ENCODE measurements at places on chromosomes 13 and 19.

GRCh38 chr19:47754206-47755064, 9.1 kb downstream of the NOP53 start:
- DNase-seq: no peak

DNA sequence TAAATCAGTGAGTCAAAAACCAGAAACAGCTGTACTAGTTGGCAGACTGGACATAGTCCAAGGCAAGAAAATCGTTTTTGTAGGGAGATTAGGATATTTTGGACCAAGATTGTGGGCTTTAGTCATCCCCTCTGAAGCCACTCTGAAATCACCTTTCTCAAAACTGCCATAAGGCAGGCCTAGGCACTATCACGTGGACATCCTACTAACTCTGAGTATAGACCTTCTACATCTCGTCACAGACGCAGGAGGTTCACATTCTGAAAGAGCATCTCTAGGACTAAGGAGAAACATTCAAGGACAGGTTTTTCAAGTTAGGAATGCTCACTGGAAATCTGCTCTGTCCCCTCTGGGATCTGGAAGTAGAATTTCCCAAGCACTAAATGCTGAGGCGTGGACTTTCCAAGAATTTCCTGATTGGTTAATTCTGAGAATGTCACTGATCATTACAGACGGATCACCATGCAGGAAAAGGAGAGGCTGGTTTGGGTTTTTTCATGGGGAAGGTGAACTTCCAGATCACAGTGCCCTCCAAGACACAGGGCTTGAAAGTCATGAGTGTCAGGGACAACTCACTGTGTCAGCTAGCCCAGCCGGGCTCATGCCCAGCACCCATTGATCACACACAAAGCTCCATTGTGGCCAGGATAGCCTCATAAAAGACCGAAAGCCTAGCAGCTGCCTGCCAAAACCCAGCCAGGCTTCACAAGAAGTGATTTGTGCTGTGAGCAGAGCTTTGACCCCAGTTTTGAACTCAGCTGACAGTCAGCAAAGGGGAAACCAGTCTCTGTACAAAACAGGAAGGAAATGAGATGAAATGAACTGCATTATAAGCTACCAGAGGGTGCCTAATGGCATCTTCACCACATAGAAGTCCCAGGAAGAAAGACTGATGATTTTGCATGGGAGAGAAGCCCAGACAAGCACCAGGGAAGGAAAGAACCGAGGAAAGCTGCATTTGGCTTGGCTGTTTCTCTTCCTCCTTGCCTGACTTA, 2.7 kb upstream of the RUBCNL start:
- no peak for DNase-seq

DNA sequence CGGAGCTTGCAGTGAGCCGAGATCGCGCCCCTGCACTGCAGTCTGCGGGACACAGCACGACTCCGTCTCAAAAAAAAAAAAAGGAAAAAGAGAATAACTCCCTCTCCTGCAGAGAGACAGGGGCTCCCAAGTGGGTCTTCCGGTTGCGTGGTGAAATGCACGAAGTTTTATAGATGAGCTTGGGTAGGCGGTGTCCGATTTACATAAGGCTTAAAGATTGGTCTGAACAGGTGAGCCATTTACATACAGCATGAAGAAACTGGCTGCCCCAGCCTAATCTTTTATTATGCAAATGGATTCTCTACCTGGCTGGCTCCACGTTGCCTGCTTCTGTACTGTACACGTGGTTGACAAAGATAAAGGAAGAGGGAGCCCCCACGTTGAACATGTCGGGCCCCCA, 19.5 kb downstream of the ADGRE2 start:
- DNase-seq: no peak

DNA sequence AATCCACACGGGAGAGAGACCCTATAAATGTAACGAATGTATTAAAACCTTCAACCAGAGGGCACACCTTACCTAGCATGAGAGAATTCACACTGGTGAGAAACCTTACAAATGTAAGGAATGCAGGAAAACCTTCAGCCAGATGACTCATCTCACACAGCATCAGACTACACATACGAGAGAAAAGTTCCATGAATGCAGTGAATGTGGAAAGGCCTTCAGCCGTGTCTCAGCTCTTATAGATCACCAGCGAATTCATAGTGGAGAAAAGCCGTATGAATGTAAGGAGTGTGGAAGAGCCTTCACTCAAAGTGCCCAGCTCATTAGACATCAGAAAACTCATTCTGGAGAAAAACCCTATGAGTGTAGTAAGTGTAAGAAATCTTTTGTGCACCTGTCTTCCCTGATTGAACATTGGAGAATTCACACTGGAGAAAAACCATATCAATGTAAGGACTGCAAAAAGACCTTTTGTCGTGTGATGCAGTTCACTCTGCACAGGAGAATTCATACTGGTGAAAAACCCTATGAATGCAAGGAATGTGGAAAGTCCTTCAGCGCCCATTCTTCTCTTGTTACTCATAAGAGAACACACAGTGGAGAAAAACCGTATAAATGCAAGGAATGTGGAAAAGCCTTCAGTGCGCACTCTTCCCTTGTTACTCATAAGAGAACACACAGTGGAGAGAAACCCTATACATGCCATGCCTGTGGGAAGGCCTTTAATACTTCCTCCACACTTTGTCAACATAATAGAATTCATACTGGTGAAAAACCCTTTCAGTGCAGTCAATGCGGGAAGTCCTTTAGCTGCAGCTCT, 16.0 kb downstream of the ZNF582 start:
- no peak for DNase-seq

DNA sequence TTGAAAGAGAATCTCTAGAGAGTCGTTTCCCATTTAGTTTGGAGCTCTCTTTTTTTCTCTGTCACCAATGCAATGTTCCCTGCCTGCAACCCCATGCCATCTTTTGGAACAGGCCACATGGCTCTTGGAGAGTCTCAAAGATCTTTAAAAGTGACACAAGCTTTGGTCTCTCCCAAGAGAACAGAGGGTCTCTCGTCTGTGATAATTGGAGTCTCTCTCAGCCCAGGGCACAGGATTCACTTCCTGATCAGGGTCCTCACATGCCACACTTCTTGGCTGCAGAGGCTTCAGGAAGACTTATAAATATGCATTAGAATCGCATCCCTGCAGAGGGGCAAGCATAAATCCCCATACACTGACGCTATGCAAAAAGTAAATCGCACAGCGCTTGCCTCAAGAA, 240.5 kb downstream of the IRS2 start:
- no peak for DNase-seq

- DNase-seq: no peak
Observed at GRCh38 chr19:15252398-15253018, 20.3 kb upstream of the EPHX3 start.

- no peak for DNase-seq
Observed at GRCh38 chr13:109651854-109652253, 134.5 kb downstream of the IRS2 start.

DNA sequence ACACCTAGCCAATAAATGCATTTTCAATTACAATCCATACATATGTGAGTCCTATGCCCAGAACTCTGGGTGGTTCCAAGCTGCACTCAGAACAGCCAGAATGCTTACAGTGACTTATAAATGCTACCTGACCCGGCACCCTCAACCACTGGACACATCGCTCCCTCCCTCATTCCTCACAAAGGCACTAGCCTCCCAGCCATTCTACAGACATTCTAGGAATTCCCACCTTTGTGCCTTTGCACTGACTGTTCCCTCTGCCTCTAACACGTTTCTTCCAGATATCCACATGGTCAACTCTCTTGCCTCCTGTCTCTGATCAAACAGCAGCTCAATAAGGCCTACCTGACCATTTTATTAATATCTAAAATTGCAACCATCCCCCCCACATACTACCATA, 99.9 kb downstream of the LHFPL6 start:
- no peak for DNase-seq

DNA sequence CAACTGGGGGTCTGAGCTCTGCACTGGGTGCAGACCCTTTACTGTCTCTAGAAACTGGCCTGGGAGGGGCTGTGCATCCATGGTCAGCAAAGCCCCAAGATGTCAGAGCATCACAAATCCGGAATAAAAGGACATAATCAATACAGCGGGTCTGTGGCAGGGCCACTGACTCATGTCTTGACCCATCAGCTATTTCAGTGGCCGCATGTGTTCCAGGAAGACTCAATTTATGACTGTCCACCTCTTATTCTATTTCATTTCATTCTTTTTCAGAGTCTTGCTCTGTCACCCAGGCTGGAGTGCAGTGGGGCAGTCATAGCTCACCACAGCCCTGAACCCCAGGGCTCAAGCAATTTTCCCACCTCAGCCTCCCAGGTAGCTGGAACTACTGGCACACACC, 53.2 kb downstream of the PEX11G start:
- no peak for DNase-seq

DNA sequence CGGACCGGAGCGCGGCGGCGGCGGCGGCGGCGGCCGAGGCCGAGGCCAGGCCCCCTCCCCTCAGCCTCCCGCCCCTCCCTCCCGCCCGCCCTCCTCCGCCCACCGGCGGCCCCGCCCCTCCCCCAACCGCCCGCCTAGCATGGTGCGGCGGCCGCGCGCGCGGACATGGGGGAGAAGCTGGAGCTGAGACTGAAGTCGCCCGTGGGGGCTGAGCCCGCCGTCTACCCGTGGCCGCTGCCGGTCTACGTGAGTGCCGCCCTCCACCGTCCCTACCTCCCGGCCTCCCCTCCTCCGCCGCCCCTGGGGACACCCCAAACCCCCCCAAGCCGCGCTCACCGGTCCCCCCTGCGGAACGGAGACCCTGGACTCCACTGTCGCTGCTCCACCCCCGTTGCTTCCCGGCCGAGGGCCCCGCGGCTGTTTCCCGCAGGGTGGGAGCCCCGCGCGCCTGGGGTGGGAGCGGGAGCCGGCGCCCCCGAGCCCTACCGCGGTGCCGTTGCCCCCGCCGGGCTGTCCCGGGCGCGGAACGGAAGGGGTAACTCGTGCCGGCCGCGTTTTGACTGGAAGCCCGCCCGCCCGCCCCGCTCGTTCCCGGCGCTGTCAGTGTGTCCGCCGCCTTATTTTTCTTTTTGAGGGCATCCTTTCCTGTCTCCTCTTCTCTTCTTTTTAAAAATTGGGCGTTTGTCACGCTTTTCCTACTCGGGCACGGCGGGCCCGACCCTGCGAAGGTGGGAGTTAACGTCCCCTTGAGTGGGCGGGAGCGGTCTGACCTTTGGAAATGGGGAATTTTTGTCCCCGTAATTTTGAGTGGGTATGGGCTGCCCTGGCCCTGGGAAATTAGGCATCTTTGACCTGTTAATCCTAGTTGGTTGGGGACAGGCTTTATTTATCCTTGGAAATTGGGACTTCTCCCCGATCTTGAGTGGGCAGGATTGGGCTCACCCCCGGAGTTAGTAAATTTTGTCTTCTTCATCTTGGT, 576 bp downstream of the DOT1L start:
- no peak for DNase-seq

DNA sequence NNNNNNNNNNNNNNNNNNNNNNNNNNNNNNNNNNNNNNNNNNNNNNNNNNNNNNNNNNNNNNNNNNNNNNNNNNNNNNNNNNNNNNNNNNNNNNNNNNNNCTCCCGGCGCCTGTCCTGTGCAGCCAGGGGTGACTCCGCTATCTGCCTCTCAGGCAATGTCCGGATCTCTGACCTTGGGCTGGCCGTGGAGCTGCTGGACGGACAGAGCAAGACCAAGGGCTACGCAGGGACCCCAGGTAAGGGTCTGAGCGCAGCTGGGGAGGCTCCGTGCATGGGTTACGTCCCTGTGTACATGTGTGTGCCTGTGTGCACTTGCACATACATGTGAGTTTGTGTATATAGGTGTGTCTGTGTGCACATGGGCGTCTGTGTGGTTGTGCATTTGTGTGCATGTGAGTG, 36.1 kb upstream of the TMEM255B start:
- no peak for DNase-seq

DNA sequence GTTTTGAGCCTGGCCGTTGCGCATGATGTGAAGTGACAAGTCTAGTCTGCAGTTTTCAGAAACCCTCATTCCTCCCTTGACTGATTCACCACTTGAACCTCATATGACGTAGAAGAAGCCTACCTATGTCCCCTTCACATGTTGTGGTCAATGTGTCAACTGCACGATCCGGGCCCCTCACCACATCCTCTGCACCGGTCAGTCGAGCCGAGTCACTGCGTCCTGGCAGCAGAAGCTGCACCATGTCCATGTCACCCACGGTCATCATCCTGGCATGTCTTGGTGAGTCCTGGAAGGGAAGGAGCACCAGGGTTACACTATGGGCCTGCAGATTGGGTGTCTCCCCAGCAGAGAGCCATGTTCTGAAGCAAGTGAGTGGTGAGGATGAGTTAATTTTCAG, at the start of gene KIR2DL4:
KIR2DL4 (plus strand) TSS at position 201 of the 400 bp plus-strand sequence; CDS start at position 243, 42 bp downstream.
- DNase-seq: no peak

DNA sequence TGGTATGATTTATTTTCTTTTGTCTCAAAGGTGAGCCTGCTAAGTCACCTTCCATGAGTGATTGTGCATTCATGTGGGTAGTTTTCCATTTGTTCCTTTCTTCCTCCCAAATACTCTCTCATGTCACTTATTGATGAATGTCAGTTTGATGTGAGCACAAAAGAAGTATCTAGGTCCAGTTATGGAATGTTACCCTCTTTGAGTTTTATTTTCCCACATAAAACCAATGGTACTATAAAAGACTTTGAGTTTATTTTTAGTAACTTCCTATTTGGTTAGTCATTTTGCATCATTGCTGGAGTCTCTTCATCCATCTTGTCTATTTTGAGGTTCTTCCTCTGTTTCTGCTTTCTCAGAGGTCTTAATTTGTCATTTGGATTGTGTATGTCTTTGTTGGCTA, 321.3 kb downstream of the GPC6 start:
- no peak for DNase-seq

DNA sequence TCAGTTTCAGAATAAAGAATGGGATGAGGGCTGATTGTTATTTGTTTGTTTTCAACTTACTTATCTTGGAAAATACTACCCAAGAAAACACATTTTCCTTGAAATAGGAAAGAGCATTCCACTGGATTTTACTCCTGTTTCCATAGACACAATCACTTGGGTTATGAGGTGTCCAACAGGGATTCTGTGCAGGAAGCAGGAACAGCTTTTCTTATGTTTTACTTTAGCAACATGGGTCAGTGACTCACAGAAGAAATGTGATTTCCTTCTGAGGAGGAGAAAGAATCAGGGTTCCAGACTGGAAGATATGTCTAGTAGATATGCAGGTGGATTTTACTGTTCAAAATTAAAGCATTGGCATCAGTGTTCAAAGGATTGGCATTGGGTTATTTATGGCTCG, 180.8 kb upstream of the GPC6 start:
- DNase-seq: no peak

GRCh38 chr19:45146251-45146650, 14.5 kb downstream of the NKPD1 start:
- no peak for DNase-seq

DNA sequence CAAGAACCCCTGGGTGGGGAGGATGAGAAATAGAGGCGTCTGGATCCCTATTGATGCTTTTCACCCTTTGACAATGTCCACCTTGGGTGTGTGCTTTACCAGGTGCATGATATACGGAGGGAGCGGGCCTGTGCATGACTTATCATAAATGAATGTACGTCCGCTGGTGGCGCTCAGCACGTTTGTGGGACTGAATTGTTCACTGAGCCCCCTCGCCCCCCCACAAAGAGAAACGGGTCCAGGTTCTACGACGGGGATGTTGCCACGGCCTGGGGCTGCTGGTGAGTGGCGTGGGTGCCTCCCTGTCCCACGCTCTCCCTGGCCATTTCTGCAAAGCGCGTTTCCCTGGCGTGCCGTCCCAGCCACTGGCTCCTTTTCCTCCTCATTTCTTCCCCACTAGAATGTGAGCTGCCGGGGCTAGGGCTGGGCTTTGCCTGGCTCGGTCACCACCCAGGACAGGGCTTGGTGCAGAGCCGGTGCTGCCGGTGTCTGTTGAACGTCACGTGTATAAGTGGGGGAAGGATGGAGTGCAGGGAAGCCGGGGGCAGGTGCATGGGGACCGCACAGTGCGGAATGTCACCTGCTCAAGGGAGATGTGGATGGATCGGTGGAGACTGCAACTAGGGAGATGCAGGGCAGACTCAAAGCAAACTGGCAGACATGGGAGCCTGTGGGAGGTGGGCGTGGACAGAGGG, 21.6 kb downstream of the LRRC4B start:
- no peak for DNase-seq

All from HTR-8/SVneo (cell line).